ENCODE measurements at places on chromosomes 7 and 10. TPM values are rescaled to one million over a fixed set of nuclear protein-coding genes. Genes with fewer than 3 reads are reported as not detected.
A peak's percentile ranks its signal among the peaks of the same experiment; 100 is the strongest.

DNA sequence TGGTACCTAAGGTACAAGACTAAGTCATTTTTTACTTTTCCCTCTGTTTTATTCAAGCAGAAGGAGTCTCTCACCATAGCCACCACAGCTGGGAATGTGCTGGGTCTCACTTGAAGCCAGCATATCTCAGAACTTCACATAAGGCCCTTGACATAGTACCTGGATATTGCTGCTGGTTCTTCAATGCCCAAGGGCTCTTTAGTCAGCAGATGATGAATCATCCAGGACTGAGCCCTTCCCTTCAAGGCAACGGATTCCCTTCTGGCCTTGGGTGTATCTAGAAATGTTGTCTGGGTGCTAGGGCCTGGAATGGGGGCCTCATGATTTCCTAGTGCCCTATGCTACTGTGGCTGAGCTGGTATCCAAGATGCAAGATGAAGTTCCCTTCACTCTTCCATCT lies 93.9 kb downstream of the ADCYAP1R1 start:
- no peak for DNase-seq

GRCh38 chr10:62076891-62077290 lies 175.4 kb downstream of the ARID5B start:
- no peak for DNase-seq

GRCh38 chr7:108380517-108380916 lies 75.7 kb downstream of the NRCAM start:
- no peak for DNase-seq

DNA sequence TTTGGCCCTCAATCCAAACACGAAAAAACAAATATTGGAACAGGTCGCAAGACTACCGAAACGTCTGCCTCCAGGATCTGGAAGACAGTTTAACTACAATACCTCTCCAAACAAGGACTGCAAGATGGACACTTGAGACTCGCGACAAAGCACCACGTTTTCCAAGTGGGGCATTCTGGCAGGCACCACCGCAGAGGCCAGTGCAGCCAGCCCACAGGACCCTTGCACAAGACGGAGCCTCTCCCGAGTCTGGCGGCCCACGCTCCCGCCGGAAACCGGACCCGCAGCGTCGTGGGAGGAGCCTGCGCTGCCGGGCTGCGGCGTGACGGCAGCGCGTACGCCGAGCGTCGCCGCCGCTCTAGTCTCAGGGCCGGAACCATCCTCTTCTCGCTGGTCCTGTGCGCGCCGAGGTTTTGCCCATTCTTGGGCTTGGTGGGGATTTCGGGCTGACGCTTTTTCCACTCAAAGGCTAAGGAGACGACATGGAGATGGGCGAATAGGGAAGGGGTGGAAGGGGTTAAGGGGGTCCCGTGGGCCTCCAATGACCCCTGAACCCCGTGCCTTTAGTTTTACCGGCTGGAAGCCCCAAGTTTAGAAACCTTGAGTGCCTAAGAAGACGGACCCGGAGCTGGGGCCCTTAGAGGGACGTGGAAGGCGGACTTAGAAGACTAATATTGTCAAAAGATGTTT lies at the start of gene ORC5:
Gene ORC5, minus strand, starts transcription at position 283 of the 690 bp plus-strand sequence. Its CDS starts 109 bp downstream, at position 174.
- DNase-seq: peak; percentile 91

GRCh38 chr7:28362812-28363211 lies 49.5 kb upstream of the CREB5 start:
- DNase-seq: no peak

GRCh38 chr10:106996510-106996909 lies 168.0 kb downstream of the SORCS1 start:
- no peak for DNase-seq

DNA sequence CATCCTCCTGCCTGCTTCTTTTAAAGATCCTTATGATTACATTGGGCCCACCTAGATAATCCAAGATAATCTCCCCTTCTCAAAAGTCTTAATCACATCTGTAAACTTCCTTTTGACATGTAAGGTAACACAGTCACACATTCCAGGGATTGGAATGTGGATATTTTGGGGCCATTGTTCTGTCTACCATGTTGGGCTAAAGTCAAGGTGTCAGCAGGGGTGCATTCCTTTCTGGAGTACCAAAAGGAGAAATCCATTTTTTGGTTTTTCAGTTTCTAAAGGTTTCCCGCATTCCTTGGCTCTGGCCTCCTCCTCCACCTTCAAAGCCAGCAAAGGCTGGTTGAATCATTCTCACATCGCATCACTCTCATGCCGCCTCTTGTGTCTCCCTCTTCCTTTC lies 197.6 kb upstream of the NFE2L3 start:
- no peak for DNase-seq

DNA sequence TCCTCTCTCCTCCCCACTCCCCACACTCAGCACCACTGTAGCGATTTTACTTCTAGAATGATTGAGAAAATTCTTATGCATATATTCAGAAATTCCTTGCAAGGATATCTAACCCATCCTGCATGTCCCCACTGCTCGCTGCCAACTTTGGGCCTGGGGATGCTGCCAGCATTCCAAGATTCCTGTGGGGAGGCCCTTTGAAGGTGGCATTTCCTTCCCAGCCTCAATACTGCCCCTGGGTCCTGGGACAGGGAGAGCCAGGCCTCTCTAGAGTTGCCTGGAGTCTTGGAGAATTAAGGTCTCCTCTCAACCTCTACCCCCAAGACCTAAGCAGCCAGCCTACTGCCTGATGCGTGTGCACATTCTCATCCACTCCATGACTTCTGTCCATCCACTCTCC lies 303.5 kb downstream of the NEBL start:
- no peak for DNase-seq

- DNase-seq: no peak
Observed at GRCh38 chr7:44893710-44894234, 8.4 kb upstream of the PURB start.

DNA sequence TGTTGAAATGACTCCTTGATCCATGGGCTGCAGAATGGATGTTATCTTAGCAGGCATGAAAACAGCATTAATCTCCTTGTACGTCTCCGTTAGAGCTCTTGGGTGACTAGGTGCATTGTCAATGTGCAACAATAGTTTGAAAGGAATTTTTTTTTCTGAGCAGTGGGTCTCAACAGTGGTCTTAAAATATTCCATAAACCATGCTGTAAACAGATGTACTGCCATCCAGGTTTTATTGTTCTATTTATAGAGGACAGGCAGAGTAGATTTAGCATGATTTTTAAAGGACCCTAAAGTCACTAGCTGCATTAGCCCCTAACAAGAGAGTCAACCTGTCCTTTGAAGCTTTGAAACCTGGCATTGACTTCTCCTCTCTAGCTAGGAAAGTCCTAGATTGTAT lies 64.0 kb downstream of the NRF1 start:
- no peak for DNase-seq

DNA sequence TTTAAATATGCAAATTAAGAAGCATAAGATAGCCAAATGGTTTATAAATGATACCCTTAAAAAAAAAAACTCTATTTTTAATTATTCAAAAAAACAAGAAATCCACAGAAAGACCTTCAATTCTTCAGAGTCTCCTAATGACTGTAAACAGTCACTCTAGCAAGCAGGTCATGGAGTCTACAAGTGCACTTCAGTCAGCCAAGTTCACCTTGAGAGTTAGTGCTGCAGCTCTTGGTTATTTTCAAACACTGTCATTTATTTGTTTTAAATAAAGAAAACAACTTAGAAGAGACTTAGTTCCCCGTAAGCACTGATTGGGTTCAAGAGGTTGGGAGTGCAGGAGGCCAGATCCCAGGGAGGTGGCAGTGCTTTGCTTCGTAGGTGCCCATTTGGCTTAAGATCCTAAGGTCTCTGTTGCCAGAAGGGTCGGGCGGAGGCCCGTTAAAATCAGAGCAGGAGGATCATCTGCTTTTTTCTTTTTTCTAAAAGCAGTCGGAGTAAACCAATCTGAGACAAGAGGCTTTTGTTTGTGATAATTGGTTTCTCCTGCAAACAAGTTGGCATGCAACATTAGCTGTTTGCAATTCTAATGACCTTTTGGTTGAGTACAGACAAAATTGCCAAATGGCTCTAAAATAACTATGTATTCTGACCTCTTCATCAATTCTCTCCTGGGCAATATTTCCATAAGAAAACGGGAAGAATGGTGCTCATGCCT lies 86.4 kb upstream of the ELMO1 start:
- no peak for DNase-seq

DNA sequence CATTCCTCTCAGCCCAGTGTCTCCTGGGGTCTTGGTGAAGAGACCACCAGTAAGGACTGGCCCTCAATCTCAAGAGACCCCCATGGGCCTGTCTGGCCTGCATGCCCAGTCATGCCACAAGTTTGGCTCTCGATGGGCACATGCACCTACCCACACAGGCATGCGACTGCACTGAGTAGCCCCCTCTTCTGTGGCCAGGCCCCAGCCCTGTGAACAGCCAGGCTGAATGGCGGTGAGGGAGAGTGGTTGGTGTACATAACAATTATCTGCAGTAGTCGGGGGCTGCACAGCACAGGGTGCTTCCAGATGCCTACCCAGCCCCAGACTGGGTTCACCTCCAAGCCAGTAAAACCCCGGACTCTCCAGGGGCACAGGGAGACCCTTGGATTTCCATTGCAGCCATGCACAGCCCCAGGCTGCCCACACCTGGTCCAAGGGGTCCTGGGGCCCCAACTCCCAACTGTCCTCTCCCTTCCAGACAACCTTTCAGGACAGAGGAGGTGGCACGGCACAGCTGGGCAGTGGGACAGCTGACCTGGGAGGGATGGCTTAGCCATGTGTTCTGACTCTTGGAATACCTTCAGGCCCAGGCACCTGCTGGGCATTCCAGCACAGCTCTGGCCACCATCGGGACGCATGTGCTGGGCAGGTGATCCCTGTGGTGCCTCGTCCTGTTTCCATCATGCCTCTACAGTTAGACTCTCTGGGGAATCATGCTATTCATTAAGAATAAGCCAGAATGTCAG lies 21.0 kb upstream of the CSGALNACT2 start:
- no peak for DNase-seq

GRCh38 chr10:3702569-3702968 lies 82.4 kb downstream of the KLF6 start:
- DNase-seq: no peak

DNA sequence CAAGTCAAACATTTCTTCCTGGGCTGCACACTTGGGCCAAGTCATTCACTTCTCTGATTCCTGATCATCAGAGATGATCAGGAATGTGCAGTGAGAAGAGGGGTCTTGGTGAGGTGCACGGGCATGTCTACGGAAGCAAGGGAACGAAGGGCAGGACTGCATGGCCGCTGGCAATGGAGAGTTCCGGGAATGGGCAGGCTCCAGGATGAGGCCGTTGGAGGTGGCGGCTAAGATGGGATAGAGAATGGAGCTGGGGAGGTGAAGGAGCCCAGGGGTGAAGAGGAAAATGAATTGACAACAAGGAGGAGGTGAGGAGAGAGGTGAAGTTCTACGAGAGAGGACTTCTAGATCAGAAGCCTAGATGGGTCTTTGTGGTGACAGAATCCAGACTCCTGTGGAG lies 260.0 kb downstream of the GRID1 start:
- DNase-seq: no peak

DNA sequence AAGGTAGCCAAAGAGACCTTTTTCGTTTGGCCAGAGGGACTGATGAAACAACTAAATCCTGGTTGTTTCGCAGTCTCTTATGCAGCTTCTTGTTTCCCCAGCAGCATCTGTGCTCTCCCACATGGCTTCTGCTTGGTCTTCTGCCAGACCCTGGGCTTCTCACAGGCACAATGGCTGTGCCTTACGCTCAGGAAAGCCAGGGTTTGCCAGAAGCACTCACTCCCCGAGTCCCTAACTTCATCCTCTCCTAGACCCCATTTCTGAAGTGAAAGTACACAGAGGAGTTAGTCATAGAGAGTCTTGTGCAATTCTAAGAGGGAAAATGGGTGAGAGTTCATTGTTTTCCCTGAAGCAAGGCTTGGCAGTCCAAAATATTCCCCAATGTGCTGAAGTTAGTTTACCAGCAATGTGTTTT lies 121.7 kb downstream of the EVX1 start:
- peak; percentile 85 for DNase-seq

DNA sequence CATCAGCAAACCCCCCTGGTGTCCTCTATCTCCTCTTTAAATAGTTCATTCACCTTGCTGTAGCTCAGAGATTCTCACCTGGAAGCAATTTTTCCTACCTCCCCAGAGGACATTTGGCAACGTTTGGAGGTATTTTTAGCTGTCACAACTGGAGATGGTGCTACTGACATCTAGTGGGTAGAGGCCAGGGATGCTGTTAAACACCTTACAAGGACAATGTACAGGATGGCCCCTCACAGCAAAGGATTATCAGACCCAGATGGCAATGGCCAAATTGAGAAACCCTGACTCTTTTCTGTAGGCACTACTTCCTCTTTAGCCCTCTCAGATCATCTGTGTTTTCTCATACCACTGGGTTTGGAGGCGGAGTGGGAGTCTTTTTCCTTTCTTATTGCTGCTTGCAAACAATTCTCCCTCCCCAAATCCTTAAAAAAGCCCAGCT lies 13.2 kb upstream of the TRA2A start:
- no peak for DNase-seq

GRCh38 chr10:96089116-96089515 lies 41.0 kb upstream of the ZNF518A start:
- no peak for DNase-seq

GRCh38 chr10:117226813-117227451 lies 14.0 kb upstream of the SLC18A2 start:
- no peak for DNase-seq

GRCh38 chr7:1704811-1705738 lies 35.0 kb downstream of the ELFN1 start:
- DNase-seq: no peak

GRCh38 chr7:130913639-130914553 lies 179.9 kb upstream of the KLF14 start:
- DNase-seq: no peak

DNA sequence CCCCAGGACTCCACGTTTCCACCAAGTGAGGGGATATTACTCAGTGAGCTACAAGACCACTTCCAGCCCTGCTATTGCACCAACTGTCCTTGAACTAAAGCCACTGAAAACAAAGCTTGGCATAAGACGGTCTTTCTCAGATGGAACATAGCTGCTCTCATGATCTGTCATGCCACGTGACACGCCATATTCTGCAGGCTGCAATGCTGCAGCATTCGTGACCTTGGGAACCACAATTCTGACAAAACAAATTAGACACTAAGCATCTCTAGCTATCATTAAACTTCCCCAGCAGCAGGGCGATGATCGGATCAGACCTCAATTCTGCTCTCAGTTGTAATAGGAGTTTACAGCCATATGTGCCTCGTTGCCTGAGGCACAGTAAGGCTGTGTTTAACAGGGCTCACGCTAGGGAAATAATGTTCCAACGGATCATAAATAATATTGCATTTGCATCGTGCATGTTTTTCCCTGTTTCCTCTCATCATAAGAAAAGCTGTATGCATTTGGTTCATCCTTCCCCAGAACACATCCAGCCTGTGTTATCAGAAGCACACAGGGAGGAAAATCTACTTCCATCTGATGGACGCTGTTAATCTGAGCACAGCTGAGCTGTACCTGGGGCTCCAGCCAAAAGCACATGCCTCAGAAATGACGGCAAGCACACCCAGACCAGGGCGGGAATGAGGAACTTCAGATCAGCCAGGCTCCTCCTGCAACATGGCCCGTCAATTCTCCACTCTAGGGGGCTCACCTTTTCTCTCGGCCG lies 38.6 kb upstream of the CNPY1 start:
- no peak for DNase-seq

GRCh38 chr7:154353355-154353767 lies 301.2 kb downstream of the DPP6 start:
- no peak for DNase-seq

- no peak for DNase-seq
Observed at GRCh38 chr10:8350250-8350967, 295.9 kb downstream of the GATA3 start.

The STOX1 gene
- 0.45 TPM for total RNA-seq

The FBXO24 gene
- total RNA-seq: 1.0 TPM

The TMEM236 gene
- total RNA-seq: 0.71 TPM

The ZNF503 gene
- 14.4 TPM for total RNA-seq

The CCL24 gene
- not detected for total RNA-seq

The VIM gene
- total RNA-seq: 952 TPM

The CALCR gene
- 0.22 TPM for total RNA-seq

The SFTPD gene
- 1.6 TPM for total RNA-seq

The RNF148 gene
- 0.25 TPM for total RNA-seq

The RP9 gene
- 15.5 TPM for total RNA-seq

Measured in right cardiac atrium (tissue), 5 donors.